ENCODE measurements at places on chromosomes 1 and 21. TPM values are rescaled to one million over a fixed set of nuclear protein-coding genes. Genes with fewer than 3 reads are reported as not detected.

Gene MYOG
- not detected for total RNA-seq

Gene FCRL1
- not detected for total RNA-seq

Gene GNG5
- 101 TPM for total RNA-seq

Gene PPIE
- total RNA-seq, result 74.7 TPM

DNA sequence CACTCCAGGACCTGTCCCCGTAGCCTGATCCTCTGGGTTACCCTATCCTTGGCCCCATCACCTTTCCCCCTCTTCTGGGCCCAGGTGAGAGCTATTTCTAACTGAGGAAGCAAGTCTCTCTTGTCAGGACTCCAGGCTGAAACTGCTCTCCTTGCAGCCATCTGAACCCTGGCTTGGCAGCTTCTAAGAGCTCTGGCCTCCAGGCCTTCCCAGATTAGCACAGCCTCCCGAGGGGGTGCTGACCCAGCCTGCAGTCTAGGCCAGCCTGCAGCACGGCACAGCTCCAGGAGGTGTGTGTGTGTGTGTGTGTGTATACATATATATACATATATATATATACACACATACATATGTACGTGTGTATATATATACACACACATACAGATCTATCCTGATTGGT lies 17.4 kb downstream of the CACNA1S start:
- no peaks in the 10 kb centered on the region for H3K27me3 ChIP-seq
- DNase-seq, result no peak
- no peak overlapping the region for H3K4me3 ChIP-seq

- peak overlapping the region; percentile 51 for H3K27ac ChIP-seq
- H3K4me3 ChIP-seq, result no peak overlapping the region
- DNase-seq, result no peak
- H3K27me3 ChIP-seq, result no peaks in the 10 kb centered on the region
- peaks cover 35% of the 10 kb centered on the region for H3K4me1 ChIP-seq
These were observed 176.7 kb downstream of the GALNT2 start for GRCh38 chr1:230243583-230244353.

DNA sequence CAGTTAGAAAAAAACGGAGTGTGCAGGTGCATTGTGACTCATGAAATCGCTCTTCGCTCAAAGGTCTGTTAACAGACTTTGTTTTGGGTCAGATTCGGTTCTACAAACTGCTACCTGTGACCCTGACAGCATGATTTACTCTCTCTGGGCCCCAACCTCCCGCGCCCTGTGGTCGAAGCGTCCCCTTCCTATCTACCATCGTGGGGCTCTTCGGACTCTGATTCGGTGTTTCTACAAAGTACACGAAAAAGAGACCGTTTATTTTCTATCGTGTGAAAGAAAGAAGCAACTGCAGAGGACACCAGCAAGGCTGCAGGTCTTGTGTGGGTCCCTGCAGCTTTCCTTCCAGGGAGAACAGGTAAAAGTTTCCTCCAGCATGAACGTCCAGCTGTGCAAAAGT lies 29.4 kb upstream of the SLC19A1 start:
- H3K4me3 ChIP-seq, result no peak overlapping the region
- DNase-seq, result no peak
- peaks cover 3% of the 10 kb centered on the region for H3K4me1 ChIP-seq
- H3K27ac ChIP-seq, result no peak overlapping the region
- no peaks in the 10 kb centered on the region for H3K27me3 ChIP-seq

DNA sequence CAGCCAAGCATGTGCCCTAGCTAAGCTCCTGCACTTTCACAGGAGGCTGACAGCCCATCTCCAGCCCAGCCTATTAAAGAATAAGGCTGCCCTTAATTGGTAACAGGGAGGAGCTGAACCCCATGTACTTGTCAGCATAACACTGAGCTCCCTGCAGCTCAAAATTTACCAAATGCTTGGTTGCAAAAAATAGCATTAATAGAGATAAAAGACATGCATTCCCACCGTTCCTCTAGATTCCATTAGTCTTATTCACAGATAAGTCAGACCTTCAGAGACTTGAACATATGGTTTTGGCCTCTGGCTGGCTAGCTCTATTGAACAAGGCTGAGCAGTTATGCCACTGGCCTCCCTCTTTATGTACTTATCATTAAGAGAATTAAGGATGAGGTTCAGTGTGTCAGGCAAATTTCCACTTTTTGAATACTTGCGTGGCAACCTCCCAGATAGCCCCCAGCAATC lies 29.2 kb downstream of the OLFML3 start:
- H3K27ac ChIP-seq, result no peak overlapping the region
- H3K4me1 ChIP-seq, result no peaks in the 10 kb centered on the region
- no peak for DNase-seq
- H3K36me3 ChIP-seq, result no peaks in the 10 kb centered on the region

GRCh38 chr1:201436393-201436792 lies 14.9 kb upstream of the TNNI1 start:
- no peak overlapping the region for H3K4me3 ChIP-seq
- H3K36me3 ChIP-seq, result no peaks in the 10 kb centered on the region
- peaks cover 17% of the 10 kb centered on the region for H3K27me3 ChIP-seq
- H3K4me1 ChIP-seq, result peaks cover 6% of the 10 kb centered on the region

DNA sequence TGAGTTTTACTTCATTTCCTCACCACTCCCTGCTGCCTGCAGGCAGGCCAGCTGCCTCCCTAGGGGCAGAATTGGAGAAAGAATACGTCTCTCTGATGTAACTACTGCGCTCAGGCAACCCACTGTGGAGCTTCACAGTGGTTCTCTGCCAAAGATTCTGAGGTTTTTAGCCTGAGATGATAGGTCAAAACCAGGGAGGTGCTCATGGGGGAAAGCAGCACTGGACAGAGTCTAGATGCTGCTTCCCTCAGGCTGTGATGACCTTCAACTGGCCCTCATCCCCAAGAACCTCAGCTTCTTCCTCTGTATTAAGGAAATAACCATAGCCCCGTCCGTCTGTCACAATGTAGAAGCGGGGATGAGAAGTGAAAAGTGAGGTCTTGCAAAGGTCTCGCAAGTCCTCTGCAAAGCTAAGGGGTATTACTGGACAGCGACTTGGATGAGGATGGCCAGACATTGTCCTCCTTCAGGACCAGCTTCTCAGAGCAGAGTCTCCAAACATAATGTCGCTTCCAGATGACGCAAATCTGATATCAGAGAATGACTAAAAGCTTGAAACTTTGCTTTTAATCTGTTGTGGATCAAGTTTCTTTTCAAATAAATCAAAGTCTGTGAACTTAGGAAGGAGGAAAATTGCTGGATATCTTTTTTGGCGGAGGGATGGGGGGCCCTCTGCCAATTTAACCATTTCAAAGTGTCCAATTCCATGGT lies 65.9 kb upstream of the ATP5PO start:
- no peaks in the 10 kb centered on the region for H3K27me3 ChIP-seq
- H3K4me1 ChIP-seq, result peaks cover 60% of the 10 kb centered on the region
- no peak for DNase-seq
- no peak overlapping the region for H3K27ac ChIP-seq
- H3K36me3 ChIP-seq, result no peaks in the 10 kb centered on the region

DNA sequence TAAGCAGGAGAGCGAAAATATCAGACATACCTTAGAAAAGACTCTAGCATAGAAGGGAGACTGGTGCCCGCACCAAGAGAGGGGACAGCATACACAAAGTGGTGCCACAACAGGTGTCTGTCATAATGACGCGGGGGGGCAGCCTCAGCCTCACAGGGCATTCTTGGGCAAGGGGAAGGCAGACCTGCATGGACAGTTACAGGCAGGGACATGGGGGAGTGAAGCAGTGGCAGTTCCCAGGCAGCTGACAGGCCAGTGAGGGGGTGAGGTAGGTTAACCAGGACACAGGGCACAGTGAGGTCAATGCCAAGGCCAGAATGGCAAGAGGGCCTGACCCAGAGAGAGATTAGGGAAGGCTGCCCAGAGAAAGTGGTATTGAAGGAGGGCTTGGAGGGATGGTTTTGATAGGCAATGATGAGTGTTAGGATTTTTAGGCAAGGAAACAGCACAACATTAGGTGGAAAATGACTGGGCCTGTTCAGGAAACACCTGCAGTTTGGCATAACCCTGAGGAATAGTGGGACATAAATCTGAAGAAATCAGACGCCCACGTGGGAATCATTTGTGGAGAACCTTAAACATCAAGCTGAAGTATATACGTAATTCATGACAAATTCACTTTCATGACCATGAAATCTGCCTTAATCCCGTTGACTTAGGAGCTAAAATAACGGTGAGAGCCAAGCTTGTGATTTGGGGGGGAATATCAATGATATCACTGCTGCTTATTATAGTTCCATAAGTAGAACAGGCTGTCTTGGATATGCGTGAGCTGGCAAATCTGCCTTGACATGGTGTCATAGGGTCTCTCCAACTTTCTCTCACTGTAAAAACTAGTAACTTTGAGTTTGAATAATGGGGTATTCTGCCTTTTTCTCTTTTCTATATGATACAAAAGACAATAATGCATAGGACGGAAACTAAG lies 8.9 kb downstream of the PTPN14 start:
- H3K4me3 ChIP-seq, result no peak overlapping the region
- peaks cover 9% of the 10 kb centered on the region for H3K27me3 ChIP-seq
- no peak overlapping the region for H3K27ac ChIP-seq
- no peaks in the 10 kb centered on the region for H3K36me3 ChIP-seq
- no peak for DNase-seq

DNA sequence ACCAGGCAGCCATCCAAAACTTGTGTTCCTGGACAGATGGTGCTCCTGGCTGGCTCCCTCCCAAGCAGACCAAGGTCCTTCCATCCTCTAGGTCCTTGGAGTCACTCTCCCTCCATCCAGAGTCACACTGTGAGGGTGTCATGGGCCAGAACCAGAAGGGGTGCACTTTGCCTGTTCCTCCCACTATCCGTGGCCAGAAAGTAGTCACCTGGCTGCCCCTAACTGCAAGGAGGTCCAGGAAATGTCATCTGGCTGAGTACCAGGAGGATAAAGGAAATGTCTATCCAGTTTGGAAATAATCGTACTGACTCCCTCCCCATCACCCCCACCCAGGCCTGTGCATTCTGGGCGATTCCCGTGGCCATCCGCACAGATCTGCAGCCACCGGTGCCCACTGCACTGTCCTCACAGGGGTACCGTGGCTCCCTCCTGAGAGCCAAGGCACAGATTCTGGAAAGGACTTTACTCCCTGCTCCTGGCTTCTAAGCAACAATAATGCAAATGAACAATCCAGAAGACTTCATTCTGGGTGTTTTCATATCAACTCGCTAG lies 253.2 kb downstream of the NPHP4 start:
- no peaks in the 10 kb centered on the region for H3K36me3 ChIP-seq
- peaks cover 5% of the 10 kb centered on the region for H3K4me1 ChIP-seq
- DNase-seq, result no peak

GRCh38 chr1:28087614-28088167 lies 719 bp downstream of the EYA3 start:
- peak; percentile 54 for DNase-seq
- peaks cover 1% of the 10 kb centered on the region for H3K36me3 ChIP-seq
- H3K4me1 ChIP-seq, result peaks cover 33% of the 10 kb centered on the region
- peak overlapping the region; percentile 94 for H3K4me3 ChIP-seq
- peak overlapping the region; percentile 95 for H3K27ac ChIP-seq
- peaks cover 3% of the 10 kb centered on the region for H3K27me3 ChIP-seq

DNA sequence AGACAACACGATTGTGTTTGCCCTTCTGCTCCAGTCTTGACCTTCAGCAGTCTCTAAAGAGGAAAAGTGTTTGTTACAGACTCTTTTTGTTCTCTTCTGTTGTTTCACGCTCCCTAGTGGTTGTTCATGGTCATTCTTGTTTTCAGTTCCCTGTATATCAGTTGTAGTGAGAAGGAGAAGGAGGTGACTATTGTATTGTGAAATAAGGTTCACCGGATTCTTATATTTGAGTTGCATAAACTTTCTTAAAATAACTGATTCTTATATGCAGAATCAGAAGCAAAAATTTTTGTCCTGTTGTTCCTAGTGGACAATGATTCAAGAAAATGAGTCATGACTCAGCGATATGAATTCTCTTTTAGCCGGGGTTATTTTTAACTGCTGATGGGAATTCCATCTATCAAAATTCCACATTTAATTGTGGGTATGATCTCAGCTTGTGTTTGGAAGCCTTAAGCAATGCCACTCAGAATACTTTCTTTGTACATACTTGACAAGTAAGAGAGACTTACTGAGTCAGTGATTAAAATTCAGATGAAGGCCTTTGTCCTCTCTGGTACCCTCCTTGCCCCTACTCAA lies 152.2 kb downstream of the CLEC20A start:
- H3K27me3 ChIP-seq, result peaks cover 2% of the 10 kb centered on the region
- no peak for DNase-seq
- H3K4me3 ChIP-seq, result no peak overlapping the region
- no peaks in the 10 kb centered on the region for H3K36me3 ChIP-seq
- H3K27ac ChIP-seq, result no peak overlapping the region
- H3K4me1 ChIP-seq, result no peaks in the 10 kb centered on the region

DNA sequence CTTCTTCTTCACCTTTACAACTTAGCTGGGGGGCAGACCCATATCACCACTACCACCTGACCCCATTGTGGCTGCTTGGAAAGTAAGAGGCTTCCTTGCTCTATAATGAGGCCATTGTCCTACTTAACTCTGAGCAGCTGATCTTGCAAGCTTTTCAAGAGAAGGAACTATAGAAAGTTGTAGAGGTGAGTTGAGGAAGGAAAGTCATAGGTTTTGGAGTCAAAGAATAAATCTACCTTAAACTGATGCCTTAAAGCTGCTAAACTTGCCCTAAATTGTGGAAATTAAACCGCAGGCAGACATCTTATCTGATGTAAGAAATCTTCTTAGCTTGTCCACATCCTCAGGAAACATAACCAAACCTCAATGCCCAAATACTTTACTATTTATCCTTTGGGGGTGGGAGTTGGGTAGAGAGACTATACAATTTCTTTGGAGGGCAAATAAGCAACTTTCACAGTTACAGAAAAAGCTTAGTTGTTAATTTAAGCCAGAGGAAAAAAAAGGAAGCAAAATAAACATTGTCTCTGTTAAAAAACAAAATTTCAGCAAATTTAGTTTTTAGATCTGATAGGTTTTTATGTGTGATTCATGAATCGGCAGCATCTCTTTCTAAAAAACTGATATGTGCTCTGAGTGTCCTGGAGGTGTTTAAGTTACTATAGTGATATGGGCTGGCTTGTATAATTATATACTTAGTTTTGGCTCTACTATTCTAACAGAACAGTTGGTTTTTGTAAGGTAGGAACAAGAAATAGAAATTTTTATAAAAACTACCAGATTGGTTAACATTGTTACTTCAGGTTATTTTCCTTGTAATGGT lies 4.7 kb downstream of the IL23R start:
- H3K4me3 ChIP-seq, result peak overlapping the region; percentile 54
- peak; percentile 63 for DNase-seq
- peaks cover 4% of the 10 kb centered on the region for H3K27me3 ChIP-seq
- H3K27ac ChIP-seq, result peak overlapping the region; percentile 95

GRCh38 chr1:112872551-112872962 lies 83.4 kb downstream of the SLC16A1 start:
- H3K27me3 ChIP-seq, result peaks cover 5% of the 10 kb centered on the region
- no peak overlapping the region for H3K4me3 ChIP-seq
- H3K27ac ChIP-seq, result no peak overlapping the region
- H3K4me1 ChIP-seq, result peaks cover 3% of the 10 kb centered on the region

DNA sequence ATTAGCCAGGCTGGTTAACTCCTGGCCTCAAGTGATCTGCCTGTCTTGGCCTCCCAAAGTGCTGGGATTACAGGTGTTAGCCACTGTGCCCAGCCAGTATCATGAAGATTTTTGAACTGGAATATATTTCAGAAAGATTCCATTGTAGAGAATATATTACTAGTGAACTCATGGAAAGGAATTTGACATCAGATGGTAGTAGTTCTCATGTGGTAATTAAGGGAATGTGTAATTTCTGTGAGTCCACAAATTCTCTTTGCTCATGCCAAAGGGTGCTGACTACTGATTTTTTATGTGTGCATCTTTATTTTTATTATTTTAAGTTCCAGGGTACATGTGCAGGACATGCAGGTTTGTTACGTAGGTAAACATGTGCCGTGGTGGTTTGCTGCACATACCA lies 10.4 kb downstream of the DTL start:
- no peak overlapping the region for H3K27ac ChIP-seq
- DNase-seq, result no peak
- peaks cover 79% of the 10 kb centered on the region for H3K36me3 ChIP-seq
- H3K4me1 ChIP-seq, result peaks cover 4% of the 10 kb centered on the region
